ENCODE measurements at places on chromosomes 6 and 20.
A peak's percentile ranks its signal among the peaks of the same experiment; 100 is the strongest.

DNA sequence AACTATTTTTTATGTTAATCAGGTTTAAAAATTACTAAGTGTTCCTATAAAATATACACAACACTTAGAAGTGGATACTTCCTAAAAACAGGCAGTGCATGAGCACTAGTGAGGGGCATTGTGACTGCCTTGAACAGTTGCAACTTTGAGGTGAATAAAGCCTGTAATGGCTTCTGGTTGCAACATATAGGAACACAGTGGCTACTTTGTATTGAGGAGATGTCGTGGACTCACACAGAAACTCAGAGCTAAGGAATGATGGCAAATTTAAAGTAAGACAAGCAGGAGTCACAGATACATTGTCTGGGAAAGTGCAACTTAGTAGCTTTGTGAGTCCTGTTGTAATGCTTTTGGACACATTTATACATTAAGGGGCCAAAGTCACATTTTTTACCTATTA lies 861 bp upstream of the HLA-A start:
- DNase-seq = no peak

- no peak for DNase-seq
Measured at GRCh38 chr6:53986721-53987521, 124.3 kb upstream of the MLIP start.

- DNase-seq = peak; percentile 64
Measured at GRCh38 chr6:135212935-135213334, 31.8 kb downstream of the MYB start.

DNA sequence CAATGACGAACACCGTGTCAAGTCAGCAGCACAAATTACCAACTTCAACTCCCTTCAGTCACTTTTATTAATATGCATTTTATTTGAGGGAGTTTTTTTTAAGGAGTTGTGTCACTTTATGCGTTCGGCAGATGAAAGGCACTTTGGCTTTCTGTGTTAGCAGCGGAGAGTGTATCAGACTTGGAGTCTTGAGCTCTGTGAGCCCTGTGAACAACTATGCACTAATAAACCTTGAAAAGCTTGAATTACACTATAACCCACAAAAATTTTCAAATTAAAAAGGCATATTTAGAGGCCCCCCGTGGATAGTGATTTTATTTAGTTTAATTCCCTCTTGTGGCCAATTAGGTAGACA lies 335.3 kb upstream of the NT5E start:
- no peak for DNase-seq

- DNase-seq = no peak
Measured at GRCh38 chr20:22563062-22563965, 21.1 kb downstream of the FOXA2 start.

GRCh38 chr6:118656847-118657451 lies 5.6 kb upstream of the CEP85L start:
- no peak for DNase-seq

- DNase-seq = peak; percentile 74
Measured at GRCh38 chr6:73680289-73680918, 15.6 kb upstream of the CD109 start.

GRCh38 chr6:69957985-69958559 lies 91.7 kb downstream of the COL19A1 start:
- peak; percentile 4 for DNase-seq

DNA sequence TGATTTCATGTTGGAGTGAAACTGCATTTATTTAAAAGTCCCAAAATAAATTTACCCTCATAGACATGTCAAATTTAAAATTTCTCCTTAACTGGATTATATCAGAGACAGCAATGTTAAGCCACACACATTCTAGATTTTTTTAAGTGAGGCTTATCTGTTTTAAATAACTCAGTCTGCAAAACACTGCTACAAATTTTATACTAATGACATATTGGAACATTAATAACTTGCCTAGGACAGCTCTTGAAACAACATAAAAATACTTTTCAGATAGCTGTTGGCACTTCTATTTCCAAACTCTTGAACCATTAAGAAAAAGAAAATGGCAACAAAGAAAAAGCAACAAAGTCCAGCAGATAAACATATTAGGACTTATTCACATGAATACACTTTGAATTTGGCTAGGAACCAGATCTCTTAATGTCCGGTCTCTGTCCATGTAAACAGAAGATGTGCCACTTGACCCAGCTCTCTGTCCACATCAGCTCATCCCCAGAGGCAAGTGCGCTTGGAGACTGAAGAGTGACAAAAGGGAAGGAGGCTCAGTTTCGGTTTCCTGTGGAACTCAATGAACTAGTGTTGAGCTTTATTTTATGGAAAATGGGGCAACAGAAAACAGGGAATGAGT lies 219.3 kb upstream of the THBS2 start:
- DNase-seq = no peak

DNA sequence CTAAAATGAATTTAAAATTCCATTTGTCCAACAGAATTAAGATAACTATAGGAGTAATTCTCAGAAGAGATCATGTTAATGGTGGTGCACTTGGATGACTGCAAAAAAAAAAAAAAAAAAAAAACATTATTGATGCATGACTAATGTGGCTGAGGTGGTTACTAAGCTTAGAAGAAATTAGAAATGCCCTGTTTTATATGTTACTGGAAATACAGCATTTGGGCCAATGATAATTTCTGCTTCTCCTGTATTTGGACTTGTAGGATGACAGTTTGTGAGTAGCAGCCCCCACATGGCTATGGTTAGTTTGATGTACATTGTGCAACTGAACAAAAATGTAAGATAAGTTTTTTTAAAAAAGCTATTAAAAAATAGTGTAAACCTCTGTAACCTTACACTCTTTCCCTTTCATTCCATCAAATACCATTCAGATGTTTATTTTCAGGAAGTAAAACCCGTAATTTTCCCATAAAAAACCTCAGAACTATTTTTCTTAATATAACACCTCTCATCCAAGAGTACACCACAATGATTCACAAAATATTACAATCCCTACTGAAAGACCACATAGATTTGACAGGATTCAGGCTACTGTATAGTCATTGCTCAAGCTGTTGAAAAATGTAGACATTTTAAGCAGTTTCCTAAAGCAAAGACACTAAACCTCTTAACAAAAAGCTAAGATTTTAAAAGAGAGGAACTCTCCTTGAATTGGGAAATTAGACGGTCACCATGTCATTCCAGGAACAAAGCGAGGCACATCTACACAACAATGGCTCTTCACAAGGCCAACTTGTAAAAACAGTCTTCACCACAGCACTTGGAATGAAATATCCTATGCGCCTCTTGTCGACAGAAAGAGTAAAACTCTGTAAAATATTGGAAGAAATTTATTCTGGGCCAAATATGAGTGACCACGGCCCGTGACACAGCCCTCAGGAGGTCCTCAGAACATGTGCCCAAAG lies 83.0 kb downstream of the WDR27 start:
- peak; percentile 62 for DNase-seq

GRCh38 chr6:79404261-79404660 lies 133.0 kb downstream of the LCA5 start:
- DNase-seq = no peak

- DNase-seq = no peak
Measured at GRCh38 chr20:4318891-4319290, 303.5 kb upstream of the RNF24 start.

DNA sequence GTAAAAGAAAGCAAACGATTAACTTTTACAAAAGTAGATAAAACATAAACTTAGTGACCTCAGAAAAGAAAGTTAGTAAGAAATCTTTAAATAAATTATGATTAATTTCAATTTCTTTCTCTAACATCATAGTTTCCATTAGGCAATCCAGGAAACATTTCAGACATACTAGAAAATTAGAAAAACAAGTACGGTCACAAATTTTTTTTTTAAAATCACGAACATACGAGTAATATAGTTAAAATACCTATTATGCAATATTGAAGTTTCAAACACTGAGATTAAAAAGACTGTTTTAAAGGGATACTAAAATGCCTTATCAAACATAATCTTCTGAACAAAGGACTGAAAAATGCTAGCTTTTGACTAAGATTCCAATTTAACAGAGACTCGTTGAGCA lies 26.2 kb downstream of the NOL7 start:
- DNase-seq = no peak

- DNase-seq = peak; percentile 80
Measured at GRCh38 chr20:44738813-44739477, 6.7 kb upstream of the KCNK15 start.

DNA sequence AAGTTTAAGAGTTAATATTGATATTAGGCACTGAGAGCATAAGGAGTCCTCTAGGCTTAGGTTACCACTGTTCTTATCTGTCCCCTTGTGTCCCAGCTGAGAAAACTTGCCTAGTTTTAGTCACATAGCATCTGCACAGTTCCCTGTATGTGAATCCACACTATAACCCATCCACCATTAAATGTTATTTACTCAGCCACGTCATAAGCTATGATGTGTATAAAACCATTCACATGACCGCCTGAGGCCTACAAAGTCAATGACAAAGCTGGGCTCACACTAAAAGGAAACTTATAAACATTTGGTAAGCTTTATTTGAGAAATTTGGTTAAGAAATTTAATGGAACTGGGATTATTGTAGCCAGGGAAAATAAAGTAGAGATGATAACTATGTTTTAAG lies 59.2 kb upstream of the TFAP2D start:
- peak; percentile 67 for DNase-seq

GRCh38 chr6:168192901-168193815 lies 114.1 kb upstream of the FRMD1 start:
- no peak for DNase-seq

DNA sequence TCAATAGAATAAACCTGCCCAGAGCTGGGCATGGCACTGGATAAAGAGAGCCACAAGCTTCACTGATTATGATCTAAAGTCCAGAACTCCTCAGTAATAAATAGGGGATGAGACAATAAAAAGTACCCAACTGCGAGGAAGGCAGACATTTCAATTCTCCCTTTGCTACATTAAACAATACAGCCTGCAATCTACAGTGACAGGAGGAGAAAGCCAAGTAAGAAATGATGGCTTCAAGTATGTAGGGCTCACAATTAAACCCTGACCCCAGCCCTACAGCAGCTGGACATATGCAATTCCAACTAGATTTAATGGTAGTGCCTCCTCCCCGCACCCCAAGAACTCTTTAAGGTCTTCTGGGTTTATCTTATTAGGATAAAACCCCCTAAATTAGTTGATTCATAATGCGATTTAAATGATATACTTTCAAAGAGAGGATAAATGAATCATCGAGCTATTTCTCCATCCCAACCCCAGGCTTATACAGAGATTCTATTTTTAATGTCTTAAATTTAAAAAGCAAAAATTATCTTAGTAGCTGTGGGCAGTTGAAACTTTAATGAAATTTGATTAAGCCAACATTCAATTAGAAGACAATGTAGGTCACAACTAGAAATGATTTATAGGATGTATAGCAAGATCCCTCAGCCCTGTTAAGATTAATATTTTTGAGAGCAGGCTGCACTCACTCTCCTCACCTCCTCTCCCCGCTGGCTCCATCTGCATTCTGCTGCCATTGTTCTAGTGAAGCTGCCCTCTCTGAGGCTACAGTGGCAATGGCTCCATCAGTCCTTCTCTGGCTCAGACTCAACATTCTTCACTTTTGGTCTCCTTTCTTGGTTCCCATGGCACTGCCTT lies 57.1 kb downstream of the OGFRL1 start:
- DNase-seq = no peak

DNA sequence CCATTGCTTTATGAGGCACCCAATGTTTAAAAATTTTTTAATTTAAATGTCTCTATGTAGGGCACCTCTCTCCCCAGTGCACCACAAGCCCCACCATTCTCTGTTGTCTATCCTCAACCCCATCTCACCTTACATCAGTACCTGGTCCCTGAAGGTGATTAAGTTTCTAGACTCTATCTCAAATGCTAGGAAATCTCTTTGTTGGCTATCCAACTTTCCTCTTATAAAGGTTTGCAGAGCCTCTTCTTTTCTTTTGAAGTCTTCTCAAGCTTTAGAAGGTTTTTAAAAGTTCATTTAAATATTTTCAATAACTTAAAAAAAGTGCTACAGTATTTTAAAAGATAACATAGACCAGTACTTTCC lies 76.5 kb upstream of the TBC1D7 start:
- DNase-seq = no peak

DNA sequence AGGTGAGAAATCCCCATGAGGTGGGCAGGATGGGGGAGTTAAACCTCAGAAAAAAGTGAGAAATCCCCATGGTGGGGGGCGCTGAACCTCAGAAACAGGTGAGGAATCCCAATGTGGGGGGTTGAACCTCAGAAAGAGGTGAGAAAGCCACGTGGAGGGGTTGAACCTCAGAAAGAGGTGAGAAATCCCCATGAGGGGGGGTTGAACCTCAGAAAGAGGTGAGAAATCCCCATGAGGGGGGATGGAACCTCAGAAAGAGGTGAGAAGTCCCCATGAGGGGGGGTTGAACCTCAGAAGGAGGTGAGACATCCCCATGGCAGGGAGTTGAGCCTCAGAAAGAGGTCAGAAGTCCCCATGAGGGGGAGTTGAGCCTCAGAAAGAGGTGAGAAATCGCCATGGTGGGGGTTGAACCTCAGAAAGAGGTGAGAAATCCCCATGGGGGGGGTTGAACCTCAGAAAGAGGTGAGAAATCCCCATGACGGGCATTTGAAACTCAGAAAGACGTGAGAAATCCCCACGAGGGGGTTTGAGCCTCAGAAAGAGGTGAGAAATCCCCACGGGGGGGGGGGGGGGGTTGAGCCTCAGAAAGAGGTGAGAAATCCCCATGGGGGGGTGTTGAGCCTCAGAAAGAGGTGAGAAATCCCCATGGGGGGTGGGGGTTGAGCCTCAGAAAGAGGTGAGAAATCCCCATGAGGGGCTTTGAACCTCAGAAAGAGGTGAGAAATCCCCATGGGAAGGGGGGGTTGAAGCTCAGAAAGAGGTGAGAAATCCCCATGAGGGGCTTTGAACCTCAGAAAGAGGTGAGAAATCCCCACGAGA lies 14.3 kb upstream of the GOPC start:
- no peak for DNase-seq

- no peak for DNase-seq
Measured at GRCh38 chr6:110560239-110561007, 84.0 kb upstream of the SLC22A16 start.

DNA sequence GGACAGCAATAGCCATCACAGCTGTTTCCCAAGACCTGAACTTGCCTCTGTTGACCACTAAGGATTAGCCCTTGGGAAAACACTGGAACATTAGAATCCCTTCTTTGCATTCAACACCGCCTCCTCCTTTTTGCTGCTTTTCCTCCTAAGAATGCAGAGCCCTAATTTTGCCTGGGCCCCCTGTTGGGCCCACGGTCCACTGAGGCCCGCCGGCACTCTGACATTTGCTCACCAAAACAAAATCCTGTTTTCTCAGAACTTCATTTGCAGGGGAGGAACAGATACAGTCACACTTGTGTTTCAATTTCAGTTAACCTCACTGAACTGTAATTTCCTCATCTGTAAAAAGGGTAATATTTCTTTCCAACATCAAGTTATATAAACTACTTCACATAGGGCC lies 116.0 kb upstream of the JARID2 start:
- no peak for DNase-seq

Measured in PC-3 (cell line).